ENCODE measurements at places on chromosomes 7 and 10.
A peak's percentile ranks its signal among the peaks of the same experiment; 100 is the strongest.

GRCh38 chr10:20634839-20635238, 262.3 kb downstream of the NEBL start:
- no peak for DNase-seq

- DNase-seq, result no peak
Observed at GRCh38 chr10:132354356-132355094, 22.5 kb downstream of the LRRC27 start.

- peak; percentile 95 for DNase-seq
Observed at GRCh38 chr10:3720228-3721019, 64.6 kb downstream of the KLF6 start.

GRCh38 chr7:83769407-83769806, 120.5 kb upstream of the SEMA3E start:
- no peak for DNase-seq

DNA sequence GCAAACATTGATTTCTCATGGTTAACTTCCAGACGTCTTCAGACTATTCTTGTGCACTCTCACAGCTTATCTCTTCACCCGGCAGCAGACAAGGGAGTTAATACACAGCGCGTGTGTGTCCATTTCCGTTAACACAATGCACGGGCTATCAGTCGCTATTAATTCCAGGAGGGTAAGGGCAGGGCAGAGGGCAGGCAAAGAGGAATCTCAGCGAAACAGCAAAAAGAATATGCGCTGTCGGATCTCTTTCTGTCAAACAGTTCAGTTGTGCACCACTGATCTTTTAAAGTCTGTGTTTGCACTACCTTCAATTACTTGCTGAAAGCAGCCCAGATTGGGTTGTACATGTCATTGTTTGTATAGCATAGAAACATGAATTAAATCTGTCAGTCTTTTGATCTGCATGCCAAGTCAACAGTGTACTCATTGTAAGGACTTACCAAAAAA, 41.1 kb upstream of the CABCOCO1 start:
- DNase-seq, result no peak

DNA sequence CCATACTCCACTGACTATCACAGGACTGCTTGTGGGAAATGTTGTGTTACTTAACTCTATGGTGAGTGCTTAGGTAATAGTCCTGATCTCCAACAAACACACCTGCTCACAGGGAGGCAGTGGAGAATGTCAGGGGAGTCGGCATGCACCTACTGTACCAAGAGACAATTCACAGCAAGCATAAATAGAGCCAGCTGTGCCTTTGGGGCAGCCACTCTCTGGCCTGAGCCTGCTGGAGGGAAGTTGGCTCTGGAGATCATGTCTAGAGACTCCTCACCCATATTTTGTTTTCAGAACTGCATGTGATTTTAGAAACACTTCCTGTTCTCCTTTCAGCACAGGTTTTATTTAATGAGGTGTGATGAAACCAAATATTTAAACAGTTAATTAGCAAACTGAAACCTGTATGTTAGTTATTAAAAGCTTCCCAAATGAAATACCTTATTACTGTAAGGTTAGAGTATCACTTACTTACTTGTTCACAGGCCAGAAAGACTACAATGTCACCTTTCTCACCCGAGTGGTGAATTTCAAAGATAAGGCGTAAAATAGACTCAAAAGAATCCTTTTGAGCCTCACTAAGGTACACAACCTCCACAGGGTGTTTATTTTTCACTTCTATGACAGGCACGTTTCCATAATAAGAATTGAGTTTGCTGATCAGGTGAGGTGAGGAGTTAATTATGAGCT, 21.8 kb downstream of the DHX32 start:
- no peak for DNase-seq

- DNase-seq, result no peak
Observed at GRCh38 chr7:36894190-36894589, 169.9 kb upstream of the AOAH start.

DNA sequence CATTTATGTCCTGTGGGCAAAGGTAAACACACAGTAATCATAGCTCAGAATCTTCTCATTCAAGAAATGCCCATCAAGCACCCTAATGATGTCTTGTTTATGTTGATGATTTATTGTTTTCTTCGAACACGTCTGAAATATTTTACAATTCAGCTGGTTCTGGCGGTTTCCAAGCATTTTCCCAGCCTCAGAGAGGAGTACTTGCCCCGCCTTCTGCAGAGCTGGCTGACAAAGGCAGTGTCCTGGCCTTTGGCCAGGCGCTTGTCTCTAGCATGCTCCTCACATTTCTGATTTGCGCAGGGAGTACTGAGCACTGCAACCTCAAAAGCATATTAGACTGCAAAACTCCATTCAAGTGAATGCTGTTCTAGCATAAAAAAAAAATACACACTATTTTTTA, 314.2 kb upstream of the GNAI1 start:
- DNase-seq, result no peak

- DNase-seq, result no peak
Observed at GRCh38 chr10:119320981-119321380, 113.6 kb downstream of the GRK5 start.

GRCh38 chr10:68559251-68559650, 886 bp upstream of the TET1 start:
- no peak for DNase-seq

- DNase-seq, result no peak
Observed at GRCh38 chr10:86254081-86254480, 112.5 kb downstream of the GRID1 start.

- peak; percentile 27 for DNase-seq
Observed at GRCh38 chr10:89032141-89032891, 41.7 kb downstream of the FAS start.

DNA sequence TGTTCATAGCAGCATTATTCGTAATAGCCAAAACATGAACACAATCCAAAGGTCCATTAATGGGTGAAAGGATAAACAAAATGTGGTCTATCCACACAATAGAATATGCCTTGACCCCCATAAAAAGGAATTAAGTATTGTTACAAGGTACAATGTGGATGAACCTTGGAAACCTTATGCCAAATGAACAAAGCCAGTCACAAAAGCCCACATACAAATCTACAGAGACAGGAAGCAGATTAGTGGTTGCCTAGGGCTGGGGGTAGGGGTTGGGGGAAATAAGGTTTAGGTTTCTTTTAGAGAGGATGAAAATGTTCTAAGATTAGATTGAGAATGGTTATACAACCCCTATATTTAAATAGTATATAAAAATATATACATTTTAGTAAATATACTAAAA, 34.8 kb downstream of the PIP4K2A start:
- DNase-seq, result no peak

DNA sequence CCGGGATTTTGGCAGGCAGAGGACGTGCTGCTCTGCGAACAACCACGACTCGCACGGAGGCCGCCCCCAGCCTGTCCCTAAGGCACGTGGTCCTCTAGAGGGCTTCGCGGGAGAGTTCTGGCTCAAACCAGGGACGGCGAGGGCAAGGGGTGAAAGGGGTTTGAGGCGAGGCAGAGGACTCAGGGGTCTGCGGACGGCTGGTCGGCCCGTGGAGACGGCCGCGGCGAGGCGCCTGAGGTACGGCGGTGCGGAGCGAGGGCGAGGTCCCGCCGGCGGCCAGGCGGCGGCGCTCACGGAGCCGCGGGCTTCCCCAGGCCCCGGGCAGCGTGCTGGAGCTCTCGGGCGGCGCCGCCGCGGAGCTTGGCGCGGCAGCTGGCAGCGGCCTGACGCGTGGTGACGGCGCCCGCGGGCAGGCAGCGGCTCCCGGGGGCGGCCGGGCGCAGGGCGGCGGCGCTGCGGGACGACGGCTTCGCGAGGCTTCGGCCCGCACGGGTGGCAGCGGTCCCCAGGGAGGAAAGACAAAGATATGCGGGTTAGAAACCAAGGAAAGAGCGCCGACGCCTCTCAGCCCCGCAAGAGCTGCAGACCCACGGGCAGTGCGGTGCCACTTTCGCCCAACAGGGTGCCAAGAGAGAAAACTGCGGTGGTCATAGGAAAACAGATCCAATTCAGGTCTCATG, 44.8 kb downstream of the ZNF800 start:
- DNase-seq, result no peak

DNA sequence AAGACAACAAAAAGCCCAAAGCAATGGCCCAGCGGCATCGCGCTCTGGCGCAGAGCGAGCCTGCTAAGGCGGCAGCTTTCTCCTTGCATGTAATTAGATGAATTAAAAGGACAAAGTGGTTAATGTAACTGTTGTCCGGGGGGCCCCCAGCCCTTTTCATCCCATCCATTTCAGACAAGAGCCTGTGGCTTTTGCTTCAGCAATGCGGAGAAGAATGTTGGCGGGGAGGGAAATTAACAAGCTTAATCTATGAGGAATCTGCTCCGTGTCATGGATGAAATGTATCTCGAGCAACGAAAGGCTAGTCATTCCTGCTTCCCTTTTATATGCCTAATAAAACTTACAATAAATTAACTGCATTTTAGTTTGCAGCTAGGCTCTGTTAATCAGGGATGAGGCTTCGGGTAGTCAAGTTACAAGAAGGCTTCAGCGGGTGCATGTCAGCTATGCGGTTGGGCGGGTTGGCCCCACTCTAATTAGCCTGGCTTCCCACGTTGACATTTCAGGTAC, 203.3 kb downstream of the BUB3 start:
- no peak for DNase-seq

- no peak for DNase-seq
Observed at GRCh38 chr10:6025683-6026255, 36.4 kb downstream of the IL2RA start.

DNA sequence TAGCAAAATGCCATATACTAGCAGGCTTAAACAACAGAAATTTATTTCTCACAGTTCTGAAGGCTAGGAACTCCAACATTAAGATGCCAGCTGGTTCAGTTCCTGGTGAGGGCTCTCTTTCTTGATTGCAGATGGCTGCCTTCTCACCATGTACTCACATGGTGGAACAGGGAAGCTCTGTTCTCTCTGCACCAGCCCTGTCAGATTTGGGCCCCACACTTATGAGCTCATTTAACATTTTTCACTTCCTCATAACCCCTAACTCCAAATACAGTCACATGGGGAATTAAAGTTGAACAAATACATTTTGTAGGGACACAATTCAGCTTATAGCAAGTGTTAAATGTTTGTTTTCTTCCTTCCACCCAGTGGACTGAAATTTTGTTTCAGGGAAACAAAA, 218.6 kb upstream of the TAC1 start:
- DNase-seq, result no peak

DNA sequence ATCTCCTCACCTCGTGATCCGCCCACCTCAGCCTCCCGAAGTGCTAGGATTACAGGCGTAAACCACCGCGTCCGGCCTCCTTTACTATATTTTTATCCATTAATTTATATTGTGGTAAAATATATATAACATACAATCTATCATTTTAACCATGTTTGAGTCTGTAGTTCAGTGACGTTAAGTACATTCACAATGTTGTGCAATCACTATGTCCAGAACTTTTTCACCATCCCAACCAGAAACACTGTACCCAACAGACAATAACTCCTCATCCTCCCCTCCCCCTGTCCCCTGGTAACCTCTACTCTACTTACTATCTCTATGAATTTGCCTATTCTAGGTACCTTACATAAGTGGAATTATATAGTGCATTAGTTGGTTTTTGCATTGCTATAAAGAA, 297.5 kb upstream of the GALNT17 start:
- DNase-seq, result no peak

GRCh38 chr7:103524042-103524907, 78.3 kb upstream of the SLC26A5 start:
- peak; percentile 8 for DNase-seq

DNA sequence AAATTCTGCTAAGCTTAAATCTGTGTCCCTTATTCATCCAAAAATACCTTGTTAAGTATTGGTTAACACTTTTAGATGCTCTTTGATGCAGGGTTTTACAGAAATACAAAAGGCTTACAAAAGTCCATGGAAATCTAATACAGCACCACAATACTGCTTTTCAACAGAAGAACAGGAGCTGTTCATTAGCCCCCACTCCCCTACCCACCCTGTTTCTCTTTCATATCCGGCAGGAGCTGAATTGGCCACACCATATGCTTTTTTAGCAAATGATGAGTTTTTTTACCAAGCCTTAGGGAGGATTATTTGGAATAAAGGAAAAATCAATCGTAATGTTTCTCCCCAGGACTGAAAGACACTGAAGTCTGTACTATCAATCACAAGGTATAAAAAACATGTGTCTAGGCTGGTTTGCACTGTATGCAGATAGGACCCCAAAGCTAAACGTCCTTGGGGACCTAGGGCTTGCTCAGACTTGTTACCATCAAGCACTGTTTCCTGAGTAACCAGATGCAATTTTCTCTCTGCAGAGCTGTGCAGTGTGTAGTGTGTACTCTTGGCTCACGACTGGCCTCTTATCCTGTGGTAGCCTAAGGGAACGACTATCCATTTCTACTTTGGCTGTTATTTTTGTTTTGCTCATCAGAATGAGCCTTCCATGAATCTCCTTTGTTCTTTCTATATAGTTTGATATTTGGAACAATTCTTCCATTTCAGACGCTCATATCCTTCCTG, 143.3 kb upstream of the LRGUK start:
- no peak for DNase-seq

DNA sequence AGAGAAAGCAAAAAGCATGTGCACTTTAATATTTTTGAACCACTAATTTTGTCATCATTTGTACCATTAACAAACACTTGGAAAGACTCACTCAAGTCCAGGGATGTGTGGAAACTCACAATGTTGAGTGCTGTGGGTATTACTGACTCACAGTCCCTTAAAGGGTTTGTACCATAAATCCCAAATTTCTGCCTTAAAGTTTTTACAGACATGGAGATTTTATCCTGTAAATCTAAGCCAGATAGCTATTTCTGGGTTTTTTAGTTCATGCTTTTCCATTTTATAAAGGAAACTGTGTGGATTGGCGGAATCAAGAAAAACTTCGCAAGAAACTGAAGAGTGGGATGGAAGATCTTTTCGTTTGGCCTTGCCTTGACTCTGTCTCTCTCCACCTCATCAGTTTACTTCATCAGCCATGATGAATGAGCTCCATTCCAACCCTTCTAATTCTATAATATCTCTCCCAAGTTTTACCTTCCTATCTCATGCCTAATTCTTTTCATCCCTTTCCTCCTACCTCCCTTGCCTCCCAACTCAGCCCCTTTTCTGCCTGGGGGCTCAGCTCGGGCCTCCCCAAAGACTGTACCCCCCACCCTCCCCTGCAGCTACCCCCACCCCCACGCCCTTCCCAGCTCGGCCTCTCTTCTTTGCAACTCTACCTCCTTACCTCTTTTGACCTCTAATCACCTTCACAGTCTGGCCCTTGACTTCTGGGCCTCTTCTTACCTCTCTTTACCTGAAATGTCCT, 218.5 kb upstream of the MKLN1 start:
- DNase-seq, result no peak

DNA sequence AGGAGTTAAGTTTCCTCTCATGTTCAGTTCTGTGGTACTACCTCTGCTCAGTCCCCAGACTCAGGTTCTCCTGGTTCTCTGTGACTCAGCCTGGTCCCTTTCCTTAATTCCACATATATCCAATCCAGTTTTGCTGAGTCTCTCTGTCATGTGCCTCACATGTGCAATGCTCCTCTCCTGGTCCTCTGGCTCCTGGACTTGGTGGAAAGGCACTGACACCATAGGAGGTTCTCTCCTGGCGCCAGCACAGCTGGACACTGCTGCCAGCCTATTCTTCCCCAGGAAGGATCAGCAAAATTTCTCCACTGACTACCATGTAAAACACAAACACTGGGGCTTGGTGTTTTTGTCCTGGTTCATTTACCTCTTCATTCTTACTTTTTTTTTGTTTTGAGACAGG, 27.8 kb downstream of the GLUD1 start:
- no peak for DNase-seq

GRCh38 chr10:33196710-33197491, 137.6 kb downstream of the NRP1 start:
- DNase-seq, result no peak

- no peak for DNase-seq
Observed at GRCh38 chr7:6533893-6534495, 17.3 kb downstream of the GRID2IP start.

GRCh38 chr7:46854958-46855473, 726.9 kb downstream of the TNS3 start:
- peak; percentile 80 for DNase-seq

Measured in AG09309 (cell line).